Activated CD8-positive, alpha-beta memory T cell treated with anti-CD3 and anti-CD28 coated beads for 4 hours (primary cell): ENCODE measurements at places on chromosomes 13 and 19.

DNA sequence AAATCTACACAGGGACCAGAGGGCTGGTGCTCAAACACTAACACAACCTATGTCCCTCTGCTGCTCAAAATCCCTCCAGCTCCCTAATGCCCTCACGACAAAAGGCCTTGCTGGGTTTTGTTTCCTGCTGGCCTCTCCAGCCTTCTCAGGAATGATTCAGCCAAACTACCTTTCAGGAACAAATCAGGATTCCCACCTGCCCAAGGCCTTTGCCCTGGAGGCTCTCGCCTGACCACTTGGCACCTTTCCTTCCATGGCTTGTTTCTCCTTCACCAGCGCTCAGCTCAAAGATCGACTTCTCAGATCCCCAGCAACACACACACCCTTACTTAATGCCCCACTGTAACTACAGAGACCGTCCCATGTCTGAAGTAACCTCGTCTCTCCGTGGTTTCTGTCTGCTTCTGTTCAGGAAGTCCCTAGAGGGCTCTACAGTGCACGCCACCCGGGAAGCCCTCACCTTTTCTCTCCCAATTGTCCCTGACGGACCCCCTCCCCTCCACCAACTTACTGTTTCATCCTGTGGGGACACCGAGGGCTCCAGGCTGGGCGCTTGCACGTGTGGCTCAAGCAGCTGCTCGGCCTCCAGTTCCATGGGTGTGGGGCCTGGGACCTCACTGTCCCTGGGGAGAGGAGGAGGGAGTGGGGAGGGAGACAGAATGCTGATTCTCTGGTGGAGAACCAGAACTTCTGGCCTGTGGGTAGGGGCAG lies 3.2 kb upstream of the SIX5 start:
- no peak for DNase-seq

DNA sequence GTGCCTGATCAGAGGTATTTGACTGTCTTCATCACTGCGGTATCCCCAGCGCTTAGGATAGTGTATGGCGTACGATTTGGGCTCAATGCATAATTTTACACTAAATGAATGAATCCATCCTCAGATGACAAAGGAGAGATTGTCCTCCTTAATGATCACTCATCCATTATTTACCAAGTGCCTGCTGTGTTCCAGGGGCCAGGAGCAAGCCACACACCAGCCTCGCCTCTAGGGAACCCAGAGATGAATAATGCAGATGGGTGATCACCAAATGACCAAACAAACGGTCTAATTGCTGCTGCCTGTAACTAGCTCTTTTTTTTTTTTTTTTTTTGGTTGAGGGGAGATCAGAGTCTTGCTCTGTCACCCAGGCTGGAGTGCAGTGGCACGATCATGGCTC lies 5.9 kb upstream of the GPR32 start:
- DNase-seq = no peak

DNA sequence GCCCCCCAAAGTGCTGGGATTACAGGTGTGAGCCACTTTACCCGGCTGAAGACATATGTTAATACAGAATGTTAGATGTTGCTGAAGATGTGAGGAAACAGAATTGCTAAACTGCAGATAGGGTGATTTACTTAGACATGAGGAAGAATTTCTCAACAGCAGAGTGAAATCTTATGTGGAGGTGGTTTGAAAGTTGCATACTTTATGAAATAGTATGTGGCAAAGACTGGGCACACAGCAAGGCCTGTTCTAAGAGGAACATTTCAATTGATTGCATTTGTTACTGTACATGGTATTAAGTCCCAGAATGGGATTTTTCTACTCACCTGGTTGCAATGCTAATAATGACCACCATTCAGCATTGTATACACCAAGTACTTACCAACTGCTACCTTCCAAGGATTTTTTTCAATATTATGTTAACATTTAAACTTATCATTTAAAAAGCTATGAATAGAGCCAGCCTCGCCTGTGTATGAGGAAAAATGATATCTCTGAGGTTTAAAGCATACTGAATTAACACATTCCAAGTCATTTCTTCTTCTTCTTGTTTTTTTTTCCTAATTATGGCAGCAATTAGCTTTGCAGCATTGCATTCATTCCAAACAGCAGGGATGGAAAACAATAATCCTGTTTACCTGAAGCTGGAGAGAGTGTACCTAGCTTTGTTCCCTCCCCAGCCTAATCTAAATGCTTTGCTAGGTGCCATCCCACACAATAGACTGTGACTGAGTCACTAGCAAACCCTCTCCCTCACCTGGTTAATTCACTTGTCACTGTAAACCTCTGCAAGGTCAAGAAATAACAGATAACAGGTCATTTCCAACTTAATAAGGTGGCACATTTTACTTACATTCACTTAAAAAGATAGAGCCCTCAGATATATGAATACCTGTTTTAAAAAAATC lies 19.4 kb upstream of the KLF5 start:
- DNase-seq = no peak

GRCh38 chr19:495402-496111 lies 729 bp upstream of the MADCAM1 start:
- DNase-seq = no peak

DNA sequence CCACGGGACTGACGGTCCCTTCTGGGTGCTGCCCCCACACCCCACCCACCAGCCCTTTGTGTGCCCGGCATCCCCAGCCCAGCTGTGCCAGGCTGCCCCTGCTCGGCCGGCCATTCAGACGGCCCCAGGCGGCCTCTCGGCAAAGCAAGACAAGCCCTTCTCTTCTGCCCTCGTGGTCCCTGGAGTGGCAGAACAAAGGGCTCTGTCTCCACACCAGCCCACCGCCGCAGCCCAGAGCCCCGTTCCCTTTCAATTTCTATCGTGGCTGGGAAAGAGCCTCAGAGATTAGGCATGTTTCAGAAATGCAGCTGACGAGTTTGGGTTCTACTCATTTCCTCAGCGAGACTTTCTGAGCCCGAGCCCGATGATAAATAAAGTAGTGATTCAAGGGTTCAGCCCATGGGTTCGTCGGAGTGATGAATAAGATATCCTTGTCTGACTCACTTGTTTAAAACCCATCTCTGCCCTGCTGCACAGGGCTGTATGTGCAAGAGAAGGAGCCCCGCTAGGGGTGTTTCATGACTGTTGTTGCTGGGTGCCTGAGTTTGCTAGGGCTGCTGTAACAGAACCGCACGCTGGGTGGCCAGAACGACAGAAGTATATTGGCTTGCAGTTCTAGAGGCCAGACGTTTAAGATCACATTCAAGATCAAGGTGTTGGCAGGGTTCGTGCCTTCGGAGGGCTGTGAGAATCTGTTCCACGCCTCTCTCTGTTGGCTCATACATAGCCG lies 4.3 kb downstream of the MYO9B start:
- DNase-seq = peak; percentile 52

DNA sequence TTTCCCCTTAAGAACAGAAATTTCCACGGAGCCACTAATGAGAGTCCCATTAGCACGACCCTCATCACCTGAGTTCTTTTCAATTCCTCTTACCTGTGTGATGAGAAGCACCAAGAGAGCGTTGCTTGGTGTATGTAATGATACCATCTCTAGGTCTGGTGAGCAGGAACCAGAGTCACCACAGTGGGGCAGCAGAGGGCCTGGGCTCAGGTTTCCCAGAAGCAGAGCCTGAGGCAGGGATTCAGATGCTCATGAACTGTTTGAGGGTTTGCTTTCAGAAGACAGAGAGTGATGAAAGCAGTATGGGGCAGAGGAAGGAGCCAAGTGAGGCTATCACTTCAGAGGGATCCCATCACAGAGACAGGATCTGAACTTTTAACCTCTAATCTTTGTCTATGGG lies 3.1 kb upstream of the PTPRH start:
- DNase-seq = no peak

DNA sequence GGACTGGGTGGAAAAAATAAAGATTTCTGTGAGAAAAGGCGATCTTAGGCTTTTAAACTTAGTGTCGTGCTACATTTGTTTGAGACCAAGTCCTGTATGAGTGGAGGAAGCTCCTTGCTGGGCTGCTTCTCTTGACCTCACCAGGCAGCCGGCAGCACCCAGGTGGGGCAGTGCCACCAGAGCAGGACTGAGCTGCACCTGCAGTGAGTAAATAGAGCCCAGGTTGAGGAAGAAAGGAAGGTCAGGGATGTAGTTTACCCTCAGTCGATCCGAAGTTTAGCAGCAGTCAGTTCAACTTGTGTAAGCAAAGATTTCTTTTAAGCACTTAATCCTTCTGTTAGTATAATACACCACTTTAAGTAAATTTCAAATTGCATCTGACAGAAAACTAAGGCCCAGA lies 13.6 kb downstream of the HNRNPM start:
- DNase-seq = no peak

DNA sequence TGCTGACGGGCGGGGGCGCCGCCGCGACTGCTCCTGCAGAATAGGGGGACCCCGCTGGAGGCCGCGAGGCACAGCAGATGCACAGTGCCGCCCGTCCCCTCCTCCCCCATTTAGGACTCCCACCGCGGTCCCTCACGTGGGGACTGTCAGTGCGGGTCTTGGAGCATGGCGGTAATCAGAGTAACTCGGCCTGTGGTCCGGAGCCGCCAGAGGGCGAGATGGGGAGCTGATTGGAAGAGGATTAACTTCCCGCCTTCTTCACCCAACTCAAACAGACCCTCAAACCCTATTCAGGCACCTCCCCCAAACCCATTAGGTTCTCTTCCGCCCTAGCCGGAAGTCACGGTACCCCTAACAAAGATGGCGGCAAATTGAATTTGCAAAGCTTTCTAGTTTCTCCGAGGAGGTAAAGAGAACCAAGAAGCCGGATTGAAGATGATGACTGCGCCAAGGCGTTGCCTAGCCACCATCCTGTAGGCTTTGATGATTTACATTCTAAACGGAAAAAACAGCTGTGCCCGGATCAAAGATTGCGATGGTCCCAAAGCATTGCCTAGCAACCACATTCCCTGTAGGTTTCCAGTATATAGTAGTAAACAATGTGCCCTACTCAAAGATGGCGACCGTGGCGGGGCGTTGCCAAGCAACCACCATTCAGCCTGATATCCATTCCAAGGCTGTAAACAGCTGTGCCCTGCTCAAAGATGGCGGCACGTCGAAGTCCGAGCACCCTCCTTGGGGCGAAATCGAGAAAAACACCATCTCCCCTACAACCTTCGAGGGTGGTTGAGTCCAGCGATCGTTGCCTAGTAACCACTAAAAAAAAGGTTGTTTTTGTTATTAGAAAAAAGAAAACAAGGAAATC lies at the start of gene FUZ:
Gene FUZ (minus strand): TSS at position 296 of the 865 bp plus-strand sequence. CDS start 186 bp downstream, at position 110.
- peak; percentile 88 for DNase-seq

- DNase-seq = no peak
Observed at GRCh38 chr19:46863818-46864629, 3.2 kb downstream of the ARHGAP35 start.

DNA sequence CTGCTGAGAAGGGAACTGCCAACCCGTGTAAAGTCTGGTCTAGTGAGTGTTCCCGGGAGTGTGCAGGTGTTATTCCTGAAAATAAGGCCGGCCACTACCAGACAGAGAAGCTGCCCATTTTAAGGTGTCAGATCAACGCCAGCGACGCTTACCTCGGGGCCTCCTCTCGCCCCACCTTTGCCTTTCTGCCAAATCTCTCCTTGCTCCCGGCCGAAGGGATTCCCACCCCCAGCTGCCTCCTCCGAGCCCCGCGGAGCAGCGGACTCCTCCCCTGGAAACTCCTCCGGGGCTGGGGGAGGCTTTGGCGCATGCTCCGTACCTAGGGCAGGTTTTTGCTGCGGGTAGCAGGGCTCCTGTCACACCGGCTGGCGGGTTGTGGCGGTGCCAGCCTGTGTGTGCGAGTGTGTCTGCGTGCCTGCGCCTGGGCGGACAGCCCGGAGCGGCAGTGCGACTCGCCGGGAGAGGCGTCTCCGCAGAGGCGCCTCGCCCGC lies at the start of gene HS6ST3:
Gene HS6ST3 (plus strand): TSS at position 359 of the 491 bp plus-strand sequence.
- no peak for DNase-seq

DNA sequence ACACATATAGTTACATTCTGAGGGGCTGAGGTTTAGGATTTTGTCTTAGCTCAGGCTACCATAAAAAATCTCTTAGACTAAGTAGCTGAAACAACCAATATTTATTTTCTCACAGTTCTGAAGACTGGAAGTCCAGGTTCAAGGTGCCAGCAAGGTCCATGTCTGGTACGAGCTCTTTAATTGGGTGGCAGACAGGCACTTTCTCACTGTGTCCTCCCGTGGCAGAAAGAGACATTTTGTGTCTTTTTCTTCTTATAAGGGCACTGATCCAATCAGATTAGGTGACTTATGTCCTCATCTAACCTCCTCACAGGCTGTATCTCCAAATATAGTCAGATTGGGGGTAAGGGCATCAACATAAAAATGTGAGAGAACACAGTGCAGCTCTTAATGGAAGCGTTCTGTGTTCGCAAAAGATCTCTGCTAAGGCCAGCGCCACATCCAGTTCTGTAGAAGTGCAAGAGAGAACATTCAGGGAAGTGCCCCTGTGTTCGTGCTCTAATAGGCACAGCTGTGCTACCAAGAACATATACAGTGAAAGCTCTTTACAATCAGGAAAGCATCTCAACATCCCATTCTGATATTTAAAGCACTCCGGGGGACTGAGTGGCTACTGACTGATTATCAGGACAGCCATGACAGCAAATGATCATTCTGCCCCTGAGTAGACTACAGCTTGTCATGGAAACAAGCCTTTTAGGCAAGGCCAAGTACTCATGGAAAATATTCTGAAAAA lies 819.2 kb downstream of the LIG4 start:
- no peak for DNase-seq

DNA sequence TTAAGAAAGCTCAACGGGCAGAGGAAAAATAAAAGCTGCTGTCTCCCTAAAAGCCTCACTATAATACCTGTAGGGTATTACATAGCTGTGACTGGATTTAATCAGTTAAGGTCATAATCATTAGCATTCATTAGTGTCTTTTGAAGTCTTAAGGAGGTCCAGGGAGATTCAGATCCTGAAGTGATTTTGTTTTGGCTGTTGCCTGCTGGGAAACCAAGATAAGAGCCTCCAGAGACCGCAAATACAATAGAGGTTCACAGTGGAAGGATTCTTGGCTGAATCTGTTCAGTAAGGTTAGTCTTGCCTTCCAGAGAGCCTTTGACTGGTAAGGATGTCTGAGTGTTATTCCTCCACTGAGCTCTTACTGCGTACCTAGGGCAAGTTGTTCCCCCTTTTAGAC lies 54.0 kb upstream of the TNFRSF19 start:
- DNase-seq = no peak

DNA sequence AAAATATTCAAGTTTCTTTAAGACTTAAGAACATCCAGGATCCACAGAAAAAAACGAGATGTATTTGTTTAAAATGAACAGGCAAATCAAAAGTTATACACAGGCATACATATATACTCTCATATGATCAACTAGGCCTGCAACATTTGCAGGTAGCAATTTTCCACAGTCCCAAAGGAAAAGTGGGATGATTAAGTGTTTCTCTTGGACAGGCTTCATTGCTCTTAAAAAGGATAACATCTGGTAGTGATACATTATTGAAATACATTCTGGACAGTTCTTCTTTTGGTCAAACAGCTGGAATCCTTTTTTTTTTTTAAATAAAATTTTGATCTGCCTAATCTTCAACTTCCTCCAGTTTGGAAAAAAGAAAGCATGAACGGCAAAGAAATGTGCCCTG lies 114.8 kb upstream of the TDRD3 start:
- DNase-seq = no peak

DNA sequence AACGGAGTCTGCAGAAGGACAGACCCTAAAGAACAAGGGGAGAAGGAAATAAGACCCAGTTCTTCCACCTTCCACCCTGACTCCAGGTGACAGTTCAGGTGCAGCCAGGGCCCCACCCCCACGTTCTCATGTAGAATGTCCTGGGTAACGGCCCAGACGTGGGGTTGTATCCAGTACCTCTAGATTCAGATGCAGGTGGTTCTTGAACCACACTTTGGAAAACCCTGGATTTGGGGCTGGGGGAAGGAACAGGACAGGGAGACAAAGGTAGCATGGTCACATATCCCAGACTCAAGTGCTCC lies 2.2 kb downstream of the DMPK start:
- no peak for DNase-seq

- DNase-seq = no peak
Observed at GRCh38 chr19:35403116-35403760, 32.4 kb downstream of the GPR42 start.
